ENCODE measurements at places on chromosomes 5 and 9.

GRCh38 chr5:58264276-58264675 lies 195.6 kb downstream of the PLK2 start:
- DNase-seq = no peak

- no peak for DNase-seq
Measured at GRCh38 chr5:57495285-57496086, 12.9 kb upstream of the ACTBL2 start.

DNA sequence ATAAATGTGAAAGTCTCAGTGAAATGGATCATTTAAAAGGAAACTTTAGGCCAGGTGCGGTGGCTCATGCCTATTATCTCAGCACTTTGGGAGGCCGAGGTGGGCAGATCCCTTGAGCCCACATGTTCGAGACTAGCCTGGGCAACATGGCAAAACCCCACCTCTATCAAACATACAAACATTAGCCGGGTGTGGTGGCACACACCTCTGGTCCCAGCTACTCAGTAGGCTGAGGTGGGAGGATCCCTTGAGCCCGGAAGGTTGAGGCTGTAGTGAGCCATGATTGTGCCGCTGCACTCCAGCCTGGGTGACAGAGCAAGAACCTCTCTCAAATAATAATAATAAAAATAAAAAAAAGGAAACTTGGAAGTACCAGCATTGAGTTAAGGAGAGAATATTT lies 176.1 kb downstream of the HSPA4 start:
- DNase-seq = no peak

DNA sequence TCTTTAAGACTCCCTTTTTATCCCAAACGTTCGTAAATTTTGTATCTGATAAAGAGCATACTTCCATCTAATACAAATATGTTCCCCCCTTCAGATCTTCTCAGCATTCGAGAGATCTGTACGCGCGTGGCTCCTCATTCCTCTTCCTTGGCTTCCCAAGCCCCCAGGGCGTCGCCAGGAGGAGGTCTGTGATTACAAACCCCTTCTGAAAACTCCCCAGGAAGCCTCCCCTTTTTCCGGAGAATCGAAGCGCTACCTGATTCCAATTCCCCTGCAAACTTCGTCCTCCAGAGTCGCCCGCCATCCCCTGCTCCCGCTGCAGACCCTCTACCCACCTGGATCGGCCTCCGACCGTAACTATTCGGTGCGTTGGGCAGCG lies 19.9 kb downstream of the CDKN2A start:
- DNase-seq = no peak

DNA sequence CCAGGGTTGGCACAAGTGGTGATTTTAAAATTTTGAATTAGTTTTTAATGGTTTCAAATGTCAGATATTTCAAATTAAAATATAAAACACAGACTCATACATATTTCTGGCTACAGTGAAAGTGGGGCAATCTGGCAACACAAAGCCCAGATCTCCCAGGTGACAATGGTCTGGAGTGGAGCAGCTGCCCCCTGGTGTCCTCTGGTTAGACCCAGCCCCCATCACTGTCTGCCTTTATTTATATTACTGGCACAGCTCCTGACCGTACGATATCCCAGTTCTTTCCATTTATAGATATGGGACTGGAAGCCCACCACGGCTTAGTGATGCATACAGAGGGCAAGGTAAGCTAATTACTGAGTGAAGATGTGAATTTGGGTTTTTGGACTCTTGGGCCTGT lies 37.3 kb downstream of the MACIR start:
- DNase-seq = no peak

DNA sequence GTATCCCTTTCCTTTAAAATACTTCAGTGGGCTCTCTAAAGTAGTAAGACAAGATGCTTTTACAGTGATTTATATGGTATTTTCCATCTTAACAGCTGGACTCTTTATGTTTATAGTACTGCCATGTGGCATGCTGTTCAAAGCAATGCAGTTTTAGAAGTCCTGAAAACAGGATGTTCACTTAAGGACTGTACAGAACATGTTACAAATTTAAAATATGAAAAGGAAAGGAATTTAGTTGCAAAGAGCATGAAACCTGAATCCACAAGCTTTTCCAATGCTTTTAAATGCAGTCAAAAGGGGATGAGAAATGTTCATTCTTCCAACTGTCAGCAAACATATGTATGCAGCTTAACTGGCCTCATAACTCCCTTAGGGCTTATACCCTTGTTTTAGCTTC lies 580.2 kb downstream of the EFNA5 start:
- DNase-seq = no peak

GRCh38 chr5:108472237-108472636 lies 90.3 kb upstream of the FBXL17 start:
- peak; percentile 16 for DNase-seq

GRCh38 chr5:175873088-175873454 lies 1.7 kb downstream of the CPLX2 start:
- DNase-seq = no peak

GRCh38 chr5:3320317-3320875 lies 275.2 kb upstream of the IRX1 start:
- peak; percentile 6 for DNase-seq

- peak; percentile 67 for DNase-seq
Measured at GRCh38 chr9:126724226-126724625, 80.6 kb upstream of the ZBTB43 start.
